ENCODE measurements at places on chromosomes 7 and 10.

- peak; percentile 59 for DNase-seq
Measured at GRCh38 chr7:91089382-91089963, 174.8 kb upstream of the FZD1 start.

DNA sequence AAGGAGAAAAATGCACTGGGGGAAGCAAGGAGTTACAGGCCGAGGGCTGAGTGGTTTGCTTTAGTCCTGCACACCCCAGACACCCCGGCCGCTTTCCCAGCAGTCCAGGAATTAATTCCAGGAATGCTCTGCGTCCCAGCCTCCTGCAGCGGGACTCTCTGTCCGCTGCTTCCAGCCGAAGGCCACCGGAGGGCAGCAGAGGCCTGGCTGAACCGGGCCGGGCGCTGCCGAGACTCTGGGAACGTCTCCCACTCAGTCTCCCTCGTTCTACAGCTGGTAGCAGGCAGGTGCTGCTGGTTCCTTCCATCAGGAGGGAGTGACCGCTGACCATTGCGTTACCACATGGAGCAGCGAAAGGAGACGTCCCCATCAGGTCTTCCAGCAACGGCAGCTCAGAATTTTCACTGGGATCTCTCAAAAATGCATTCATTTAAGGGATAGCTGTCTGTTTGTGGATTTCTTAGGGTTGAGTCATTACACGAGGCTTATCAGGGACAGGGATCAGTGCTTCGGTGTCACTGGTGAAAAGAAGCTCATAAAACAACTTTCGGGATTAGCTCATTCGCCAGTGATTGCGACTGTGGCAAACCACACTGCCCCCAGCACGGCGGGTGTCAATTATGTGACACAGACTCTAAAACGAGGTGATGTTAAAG, 24.9 kb upstream of the PITRM1 start:
- peak; percentile 41 for DNase-seq

DNA sequence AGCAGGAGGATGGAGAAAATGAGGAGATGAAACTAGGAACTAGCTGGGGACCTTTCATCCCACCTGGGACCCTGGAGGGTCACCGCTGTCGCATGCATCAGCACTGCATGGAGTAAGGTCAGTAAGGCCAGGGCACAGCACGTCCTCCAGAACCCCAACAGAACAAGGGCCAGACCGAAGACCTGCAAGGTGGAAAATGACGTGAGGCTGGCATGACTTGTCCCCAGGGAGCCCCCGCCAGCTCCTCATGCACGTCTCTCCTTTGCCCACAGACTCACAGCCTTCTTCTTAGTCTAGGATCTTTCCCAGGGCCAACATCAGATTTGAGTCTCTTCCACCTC, 4.7 kb downstream of the ZNF488 start:
- no peak for DNase-seq

- DNase-seq: no peak
Measured at GRCh38 chr10:13743101-13743693, 156.4 kb downstream of the PRPF18 start.

DNA sequence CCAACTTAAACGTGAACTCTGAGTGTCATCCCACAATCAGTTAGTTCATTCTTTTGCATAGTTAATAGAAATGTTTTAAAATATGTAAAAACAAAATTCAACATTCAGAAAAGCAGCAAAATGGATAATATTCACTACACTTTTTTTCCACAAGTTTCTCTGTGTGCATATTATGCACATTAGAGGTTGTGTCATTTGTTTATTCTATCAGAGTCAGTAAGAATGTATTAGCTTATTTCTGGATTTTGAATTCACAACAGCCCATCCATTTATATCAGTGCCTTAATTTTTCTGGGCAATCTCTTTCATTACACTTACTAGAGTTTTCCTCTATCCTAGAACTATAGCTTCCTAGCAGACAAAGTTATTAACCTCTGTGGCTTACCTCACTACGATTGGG, 432.7 kb upstream of the SEMA3A start:
- no peak for DNase-seq

DNA sequence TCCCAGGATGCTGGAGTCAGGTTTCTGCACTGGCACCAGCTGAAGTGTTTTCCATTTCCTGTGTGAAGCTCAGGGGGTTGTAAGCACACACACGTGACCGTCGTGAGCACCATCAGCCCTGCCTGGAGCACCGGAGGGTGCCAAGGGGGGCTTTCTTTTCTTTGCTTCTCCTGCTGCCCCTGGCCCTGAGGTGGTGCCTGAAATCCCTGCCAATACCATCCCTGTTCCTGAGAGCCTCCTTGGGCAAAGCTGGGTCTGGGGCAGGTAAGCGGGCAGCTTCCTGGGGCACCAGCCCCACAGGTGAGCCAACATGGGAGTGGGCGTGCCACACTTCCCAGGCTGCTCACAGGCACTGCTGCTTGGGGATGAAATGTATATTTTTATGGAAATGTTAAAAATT, 593.6 kb downstream of the DNAJB6 start:
- peak; percentile 28 for DNase-seq

- DNase-seq: no peak
Measured at GRCh38 chr7:111789870-111790269, 227.6 kb upstream of the IMMP2L start.

GRCh38 chr10:77886795-77887355, 39.7 kb downstream of the DLG5 start:
- DNase-seq: no peak

GRCh38 chr7:100556541-100556940, 17.2 kb downstream of the SAP25 start:
- no peak for DNase-seq

GRCh38 chr10:117442521-117442920, 67.3 kb upstream of the PDZD8 start:
- no peak for DNase-seq

- DNase-seq: no peak
Measured at GRCh38 chr10:12512332-12513002, 163.1 kb downstream of the CAMK1D start.

All from NCI-H1105 treated with DMSO at 0.1 percent for 48 hours (cell line).